Smooth muscle cell of the coronary artery (primary cell): ENCODE measurements at places on chromosomes 6 and 20. TPM values are rescaled to one million over a fixed set of nuclear protein-coding genes. Genes with fewer than 3 reads are reported as not detected.

BTN2A1 gene
- 10.2 and 10.8 TPM in 2 replicates for total RNA-seq

SAMD5 gene
- 0.08 and 0.12 TPM in 2 replicates for total RNA-seq

GSTA2 gene
- total RNA-seq: not detected in 2 replicates

E2F1 gene
- 1.5 and 4.4 TPM in 2 replicates for total RNA-seq

HLA-B gene
- total RNA-seq: 195 and 476 TPM in 2 replicates

SLC12A5 gene
- total RNA-seq: under 0.01 TPM in 1 of 2 replicates, not detected in the other

SSTR4 gene
- not detected in 2 replicates for total RNA-seq

F13A1 gene
- total RNA-seq: 0.15 TPM in 1 of 2 replicates, not detected in the other

LY6G6D gene
- not detected in 2 replicates for total RNA-seq

EIF2S2 gene
- total RNA-seq: 56.3 and 116 TPM in 2 replicates

MARCKS gene
- total RNA-seq: 13.7 and 128 TPM in 2 replicates

CDSN gene
- total RNA-seq: not detected in 2 replicates

LAMA4 gene
- total RNA-seq: 68.1 and 651 TPM in 2 replicates

C20orf141 gene
- not detected in 2 replicates for total RNA-seq

IMPG1 gene
- total RNA-seq: under 0.01 TPM in 1 of 2 replicates, not detected in the other

MBOAT1 gene
- 1.3 and 5.3 TPM in 2 replicates for total RNA-seq

HTR1E gene
- total RNA-seq: not detected in 2 replicates

TUBB1 gene
- total RNA-seq: not detected in 2 replicates

MEP1A gene
- total RNA-seq: not detected in 2 replicates

COX4I2 gene
- 0.08 TPM in 1 of 2 replicates, not detected in the other for total RNA-seq

SLC17A5 gene
- total RNA-seq: 18.0 and 31.4 TPM in 2 replicates

RAMACL gene
- total RNA-seq: 0.98 and 1.1 TPM in 2 replicates

RIN2 gene
- 45.9 and 55.9 TPM in 2 replicates for total RNA-seq

RAET1L gene
- not detected in 2 replicates for total RNA-seq

CYP39A1 gene
- under 0.01 and 2.1 TPM in 2 replicates for total RNA-seq

SLC22A7 gene
- not detected in 2 replicates for total RNA-seq

IL20RA gene
- total RNA-seq: 0.12 TPM in 1 of 2 replicates, not detected in the other

TBX18 gene
- total RNA-seq: 44.2 and 46.7 TPM in 2 replicates

GABBR1 gene
- total RNA-seq: 7.3 and 8.8 TPM in 2 replicates

TSHZ2 gene
- under 0.01 and 15.3 TPM in 2 replicates for total RNA-seq

SEL1L2 gene
- total RNA-seq: 0.23 TPM in 1 of 2 replicates, not detected in the other

RIPOR3 gene
- 1.1 and 23.1 TPM in 2 replicates for total RNA-seq

PRR18 gene
- total RNA-seq: not detected in 2 replicates

PAX1 gene
- total RNA-seq: not detected in 2 replicates

UBE2J1 gene
- 11.5 and 37.2 TPM in 2 replicates for total RNA-seq

RAB22A gene
- 7.4 and 10.3 TPM in 2 replicates for total RNA-seq

ALDH8A1 gene
- total RNA-seq: 0.15 and 0.35 TPM in 2 replicates

EYS gene
- total RNA-seq: under 0.01 TPM in 1 of 2 replicates, not detected in the other

RHAG gene
- total RNA-seq: not detected in 2 replicates

PKIB gene
- 0.45 and 1.4 TPM in 2 replicates for total RNA-seq

CYP24A1 gene
- total RNA-seq: 0.60 and 0.94 TPM in 2 replicates

CALHM4 gene
- total RNA-seq: not detected in 2 replicates

MATN4 gene
- total RNA-seq: 0.23 TPM in 1 of 2 replicates, not detected in the other

PRPH2 gene
- total RNA-seq: 0.30 and 2.2 TPM in 2 replicates

CCDC170 gene
- total RNA-seq: 0.23 and 0.82 TPM in 2 replicates

OLIG3 gene
- total RNA-seq: not detected in 2 replicates

FLRT3 gene
- total RNA-seq: 1.1 and 2.6 TPM in 2 replicates
